ENCODE measurements at places on chromosomes 1 and 21.

- no peak for DNase-seq
Observed at GRCh38 chr1:170273291-170274130, 127.8 kb downstream of the NTMT2 start.

DNA sequence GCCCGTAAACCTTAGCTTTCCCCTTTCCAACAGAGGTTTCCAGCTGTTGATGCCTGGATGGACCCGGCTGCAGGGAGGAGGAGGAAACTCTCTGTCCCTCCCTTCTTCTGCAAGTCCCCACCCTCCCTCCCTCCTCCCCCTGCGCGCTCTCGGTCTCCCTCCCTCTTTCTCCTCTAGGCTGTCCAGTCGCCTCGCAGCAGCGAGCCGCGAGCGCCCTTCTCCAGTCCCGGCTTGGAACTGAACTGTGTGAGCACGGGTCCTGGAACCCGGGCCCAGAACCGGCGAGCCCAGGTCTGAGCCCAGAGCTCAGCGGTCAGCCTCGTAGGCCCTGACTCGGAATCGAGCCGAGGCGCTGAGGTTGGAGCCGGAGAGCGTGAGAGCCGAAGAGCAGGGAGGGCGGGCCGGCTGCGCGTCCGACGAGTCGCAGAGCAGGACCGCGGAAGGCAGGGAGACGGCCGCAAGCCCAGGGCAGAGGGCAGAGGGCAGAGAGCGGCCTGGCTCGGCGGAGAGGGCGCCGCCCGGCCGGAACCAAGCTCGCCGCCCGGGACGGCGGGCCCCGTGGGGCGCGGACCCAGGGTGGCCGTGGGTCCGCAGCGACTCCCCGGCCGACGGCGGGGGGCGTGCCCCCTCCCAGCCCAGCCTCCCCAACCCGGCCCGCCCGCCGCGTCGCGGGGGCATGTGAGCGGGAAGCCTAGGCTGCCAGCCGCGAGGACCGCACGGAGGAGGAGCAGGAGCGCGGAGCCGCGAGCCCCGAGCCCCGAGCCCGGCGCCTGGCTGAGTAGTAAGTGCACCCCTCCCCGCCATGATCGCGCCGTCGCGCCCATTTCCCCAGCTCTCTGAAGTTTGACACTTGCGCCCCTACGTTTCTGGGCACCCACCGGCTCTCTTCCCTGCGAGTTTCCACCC is at the start of gene SOX13:
SOX13 (plus strand) TSS at position 185 of the 906 bp plus-strand sequence. CDS start 39,801 bp downstream, outside the sequence.
- DNase-seq = no peak

GRCh38 chr1:214967865-214968575 is 114.5 kb upstream of the KCNK2 start:
- no peak for DNase-seq

DNA sequence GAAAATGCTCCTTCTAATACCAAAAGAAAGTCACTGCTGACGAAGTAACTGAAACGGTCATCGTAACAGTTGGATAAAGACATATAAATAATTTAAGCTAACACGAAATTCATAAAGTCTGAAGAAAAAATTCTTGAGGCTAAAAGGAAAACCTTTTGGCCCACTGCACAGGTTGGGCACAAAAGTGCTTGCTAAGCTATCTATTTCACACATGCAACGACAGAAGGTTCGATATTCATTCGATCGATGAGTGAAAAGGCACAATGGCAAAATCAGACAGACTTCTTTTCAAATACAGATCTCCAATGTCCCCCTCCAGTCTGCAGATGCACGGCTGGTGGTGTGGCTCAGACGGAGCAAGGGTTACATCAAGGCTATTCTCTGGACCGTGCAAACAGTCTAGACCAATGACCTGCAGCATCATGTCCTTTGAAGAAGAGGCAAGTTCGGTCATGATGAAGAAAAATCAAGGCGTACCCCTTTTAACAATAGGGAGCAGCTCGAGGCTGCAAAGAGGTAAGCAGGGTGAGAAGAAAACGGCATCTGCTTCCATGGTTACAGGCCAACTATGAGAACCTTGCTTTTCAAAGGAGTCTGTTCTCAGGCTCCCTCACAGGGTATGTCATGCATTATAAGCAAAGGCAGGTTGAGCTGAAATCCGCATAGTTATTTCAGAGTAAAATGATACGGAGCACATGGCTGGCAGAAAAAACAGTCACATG is 579.6 kb downstream of the USP25 start:
- no peak for DNase-seq

DNA sequence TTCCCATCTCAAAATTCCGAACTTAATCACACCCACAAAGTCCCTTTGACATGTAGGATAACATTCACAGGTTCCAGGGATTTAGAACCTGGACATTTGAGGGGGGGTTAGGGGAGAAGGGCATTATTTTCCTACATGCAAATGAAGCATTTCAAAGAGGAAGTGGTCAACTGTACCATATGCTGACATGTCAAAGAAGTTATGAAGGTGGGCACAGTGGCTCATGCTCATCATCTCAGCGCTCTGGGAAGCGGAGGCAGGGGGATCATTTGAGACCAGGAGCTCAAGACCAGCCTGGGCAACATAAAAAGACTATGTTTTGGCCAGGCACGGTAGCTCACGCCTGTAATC is 35.7 kb downstream of the PTP4A2 start:
- no peak for DNase-seq

DNA sequence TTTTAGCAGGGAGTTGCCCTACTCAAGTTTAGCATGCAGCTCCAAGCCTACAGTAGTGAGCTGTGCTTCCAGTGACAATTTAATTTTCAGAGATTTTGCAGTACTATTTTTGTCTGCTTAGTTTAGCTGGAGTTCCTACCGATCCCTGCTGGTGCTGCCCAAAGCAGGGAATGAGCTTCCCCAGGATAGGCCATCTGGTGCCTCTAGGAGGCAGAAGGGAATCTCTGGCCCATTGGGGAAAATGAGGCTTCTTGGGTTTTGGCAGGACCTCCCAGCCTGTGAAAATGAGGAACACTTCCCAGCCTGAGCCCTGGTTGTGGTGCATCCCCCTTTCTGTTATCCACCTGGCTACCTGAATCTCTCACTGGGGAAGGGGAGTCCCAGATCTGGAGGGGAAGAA is 149.2 kb downstream of the RASAL2 start:
- no peak for DNase-seq
